CD8-positive, alpha-beta T cell (primary cell): ENCODE measurements at places on chromosomes 5 and 9.

DNA sequence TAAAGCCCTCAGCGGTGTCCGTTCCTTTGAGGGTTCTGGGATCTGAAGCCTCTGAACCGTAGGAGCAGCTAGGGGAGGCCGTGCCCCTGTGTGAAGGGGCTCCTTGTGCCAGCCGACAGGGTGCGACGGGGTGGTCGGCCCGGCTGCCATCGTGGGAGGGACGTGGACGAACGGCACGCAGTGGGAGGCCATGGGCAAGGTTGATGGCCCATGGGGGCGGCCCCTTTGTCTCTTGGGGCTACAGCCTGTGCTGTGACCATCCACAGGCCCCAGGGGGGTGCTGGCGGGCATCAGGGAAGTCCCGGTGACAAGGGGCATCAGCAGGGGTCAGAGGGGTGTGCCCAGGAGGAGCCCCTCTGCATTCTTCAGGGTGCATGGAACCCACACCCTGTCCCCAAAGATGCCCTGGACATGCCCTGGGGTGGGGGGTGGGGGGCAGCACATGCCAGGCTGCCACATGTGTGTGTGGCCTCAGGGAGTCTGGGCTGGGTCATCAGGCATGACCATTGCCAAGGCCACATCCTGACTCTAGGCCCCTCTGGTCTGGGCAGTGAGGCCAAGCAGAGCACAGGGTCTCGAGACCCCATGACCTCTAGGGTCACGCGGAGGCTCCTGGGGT lies 49.6 kb upstream of the CACNA1B start:
- DNase-seq = no peak

DNA sequence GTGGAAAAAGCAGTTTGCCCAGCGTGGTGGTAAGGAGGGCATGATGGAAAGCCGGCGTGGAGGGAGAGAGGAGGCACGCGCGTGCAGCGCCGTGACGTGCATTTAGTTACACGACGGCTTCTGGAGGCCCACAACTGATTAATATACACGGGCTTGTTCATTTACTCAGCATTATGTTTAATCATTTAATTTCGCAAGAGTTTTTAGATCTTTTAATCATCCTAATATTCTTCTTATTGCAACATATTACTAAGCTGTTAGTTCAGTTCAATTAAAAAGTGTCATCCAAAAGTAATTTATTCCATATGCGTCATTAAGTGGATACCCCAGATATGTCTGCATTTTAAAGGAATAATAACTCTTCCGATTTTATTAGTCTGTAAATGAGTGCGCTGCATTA lies 220.5 kb downstream of the HSPA4 start:
- DNase-seq = no peak

- no peak for DNase-seq
These were observed 47.0 kb upstream of the F2RL1 start for GRCh38 chr5:76771705-76772405.

DNA sequence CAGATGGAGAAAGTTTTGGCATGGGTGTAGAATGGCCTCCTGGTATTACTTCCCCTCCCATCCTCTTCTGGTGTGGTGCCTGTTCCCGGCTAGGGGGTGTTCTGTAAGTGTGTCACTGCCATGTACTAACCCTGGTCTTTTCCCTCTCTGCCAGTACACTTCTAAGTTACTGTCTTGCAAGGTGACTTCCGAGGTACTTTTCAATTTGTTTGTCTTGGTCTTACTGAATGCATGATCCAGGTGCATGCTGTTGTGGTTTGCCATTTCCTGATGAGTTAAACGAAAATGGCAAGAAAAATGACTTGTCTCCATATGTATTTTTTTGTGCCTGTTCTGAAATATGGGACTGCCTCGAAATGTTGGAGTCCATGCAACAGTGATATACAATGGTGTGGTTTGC lies 46.0 kb downstream of the C9orf152 start:
- DNase-seq = no peak

GRCh38 chr5:63596254-63596653 lies 366.0 kb downstream of the HTR1A start:
- no peak for DNase-seq

DNA sequence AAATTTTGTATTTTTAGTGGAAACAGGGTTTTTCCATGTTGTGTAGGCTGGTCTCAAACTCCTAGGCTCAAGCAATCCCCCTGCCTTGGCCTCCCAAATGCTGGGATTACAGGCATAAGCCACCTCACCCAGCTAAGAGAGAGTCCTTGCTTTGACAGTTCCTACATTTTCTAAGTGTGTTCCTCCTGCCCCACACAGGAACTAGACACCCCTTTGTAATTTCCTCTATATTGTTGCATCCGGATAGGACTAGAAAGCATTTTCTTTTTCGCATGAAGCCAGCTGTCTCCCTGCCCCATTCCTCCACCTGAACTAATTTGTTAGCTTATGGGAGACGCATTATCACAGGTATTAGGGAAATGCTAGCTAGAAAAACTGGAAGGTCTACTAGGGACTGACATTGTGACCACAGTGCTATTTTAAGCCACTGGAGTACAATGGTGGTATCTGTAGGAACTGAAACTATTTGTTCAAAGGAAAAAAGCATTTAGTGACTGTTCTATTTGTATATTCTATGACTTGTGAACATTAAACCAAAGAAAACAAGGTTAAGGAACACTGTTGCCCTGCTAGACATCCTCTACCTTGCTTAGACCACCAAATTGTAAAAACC lies 214.1 kb downstream of the SMARCA2 start:
- DNase-seq = no peak

DNA sequence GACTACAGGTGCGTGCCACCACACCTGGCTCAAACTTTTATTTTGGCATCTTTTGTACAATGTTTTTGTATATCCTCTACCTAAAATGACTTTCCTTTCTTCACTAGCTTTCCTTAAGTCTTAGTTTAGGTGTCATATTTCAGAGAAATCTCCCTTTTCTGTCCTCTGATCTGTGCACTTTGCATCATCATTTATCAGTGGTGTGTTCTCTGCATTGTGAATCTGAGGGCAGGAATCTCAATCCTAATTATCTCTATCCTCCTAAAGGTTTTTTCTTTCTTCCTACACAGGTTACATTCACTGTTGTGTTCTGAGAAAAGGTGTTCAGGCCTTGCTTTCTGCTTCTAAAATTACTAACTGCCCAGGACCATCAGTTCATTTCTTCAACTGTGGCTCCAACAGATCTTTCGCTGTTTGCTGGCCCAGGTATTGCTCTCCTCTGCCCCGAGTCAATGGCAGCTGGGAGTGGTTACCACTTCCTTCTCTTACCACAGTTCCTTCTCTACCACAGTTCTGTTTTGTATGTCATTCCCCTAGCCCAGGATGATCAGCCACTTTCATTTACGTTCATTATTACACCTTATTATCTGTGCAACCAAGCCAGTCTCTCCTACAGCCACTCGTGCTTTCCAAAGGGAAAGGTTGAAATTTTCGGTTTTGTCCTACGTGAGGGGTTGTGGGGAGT lies 14.0 kb downstream of the TGFBR1 start:
- DNase-seq = no peak

DNA sequence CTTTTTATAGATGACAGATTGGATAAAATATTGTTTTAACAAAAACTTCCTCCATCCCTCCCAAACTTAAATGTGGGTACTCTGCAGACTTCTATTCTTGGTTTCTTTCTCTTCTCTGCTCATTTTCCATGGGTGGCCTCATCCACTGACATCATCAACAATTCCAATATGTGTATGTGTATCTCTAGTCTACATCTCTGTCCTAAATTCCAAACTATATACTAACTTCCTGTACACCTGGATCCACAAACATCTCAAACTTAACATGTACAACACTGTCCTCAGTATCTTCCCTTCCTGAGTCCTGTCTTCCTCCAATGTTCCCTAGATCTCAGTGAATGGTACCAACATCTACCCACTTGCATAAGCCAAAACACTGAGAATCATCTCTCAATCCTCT lies 28.5 kb upstream of the CDK5RAP2 start:
- DNase-seq = no peak

DNA sequence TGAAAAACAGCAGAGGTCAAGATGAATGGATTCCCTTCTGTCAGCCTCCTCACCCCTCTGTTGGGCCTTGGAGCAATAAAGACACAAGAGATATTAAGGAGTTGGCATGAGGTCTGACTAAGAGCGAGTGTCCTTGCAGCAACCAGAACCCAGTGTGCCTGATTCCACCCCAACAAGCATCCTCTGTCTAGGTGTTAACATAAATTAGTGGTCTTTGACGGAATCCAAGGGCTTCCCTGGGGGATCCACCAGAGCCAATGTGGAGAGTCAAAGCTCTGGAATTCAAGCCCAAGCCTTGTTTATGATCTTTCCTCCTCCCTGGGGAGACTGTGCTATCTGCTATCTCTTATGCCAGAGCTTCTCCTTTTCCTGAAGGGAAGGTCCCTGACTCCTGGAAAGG lies 128.1 kb upstream of the SMIM23 start:
- DNase-seq = no peak

- no peak for DNase-seq
These were observed 40.8 kb upstream of the SRP19 start for GRCh38 chr5:112820246-112820645.

- peak; percentile 70 for DNase-seq
These were observed at the start of gene GNAQ for GRCh38 chr9:78031444-78031892. TSS of gene GNAQ (minus strand) at chr9:78031811. CDS start at chr9:78031235, 576 bp downstream.

- DNase-seq = no peak
These were observed 780.8 kb upstream of the ARRDC3 start for GRCh38 chr5:92163906-92164305.

DNA sequence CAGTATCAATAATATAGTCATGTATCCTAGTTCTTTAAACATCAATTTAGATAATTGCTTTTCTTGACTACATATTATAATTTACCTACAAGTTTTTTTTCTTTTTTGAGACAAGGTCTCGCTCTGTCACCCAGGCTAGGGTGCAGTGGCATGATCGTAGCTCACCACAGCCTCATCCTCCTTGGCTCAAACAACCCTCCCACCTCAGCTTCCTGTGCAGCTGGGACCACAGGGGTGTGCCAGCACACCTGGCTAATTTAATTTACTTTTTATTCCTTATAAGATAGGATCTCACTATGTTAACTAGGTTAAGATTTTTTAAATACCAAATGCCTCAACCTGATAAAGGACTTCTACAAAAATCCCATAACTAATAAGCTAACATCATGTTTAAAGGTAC lies 21.1 kb downstream of the UIMC1 start:
- peak; percentile 49 for DNase-seq

- DNase-seq = no peak
These were observed 16.0 kb downstream of the ENC1 start for GRCh38 chr5:74624501-74624900.

DNA sequence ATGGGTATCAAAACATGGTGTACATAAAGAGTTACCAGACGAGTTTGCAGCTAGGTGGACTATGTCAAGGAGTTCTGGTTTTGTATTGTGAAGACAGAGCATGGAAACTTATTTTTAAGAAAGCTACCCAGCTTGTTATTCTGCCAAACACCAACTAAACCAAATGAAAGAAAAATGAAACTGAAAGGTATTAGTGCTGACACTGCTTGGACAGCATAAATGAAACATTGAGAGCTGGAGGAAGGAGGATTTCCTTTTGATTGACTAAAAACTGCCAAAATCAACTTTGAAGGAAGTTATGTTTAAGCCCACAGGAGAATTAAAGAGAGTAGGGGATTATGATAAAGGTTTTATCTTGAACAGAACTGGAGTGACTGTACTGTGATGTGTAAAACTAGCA lies 766.2 kb downstream of the PTPRD start:
- DNase-seq = no peak

GRCh38 chr9:34408173-34408572 lies 31.5 kb upstream of the MYORG start:
- no peak for DNase-seq

DNA sequence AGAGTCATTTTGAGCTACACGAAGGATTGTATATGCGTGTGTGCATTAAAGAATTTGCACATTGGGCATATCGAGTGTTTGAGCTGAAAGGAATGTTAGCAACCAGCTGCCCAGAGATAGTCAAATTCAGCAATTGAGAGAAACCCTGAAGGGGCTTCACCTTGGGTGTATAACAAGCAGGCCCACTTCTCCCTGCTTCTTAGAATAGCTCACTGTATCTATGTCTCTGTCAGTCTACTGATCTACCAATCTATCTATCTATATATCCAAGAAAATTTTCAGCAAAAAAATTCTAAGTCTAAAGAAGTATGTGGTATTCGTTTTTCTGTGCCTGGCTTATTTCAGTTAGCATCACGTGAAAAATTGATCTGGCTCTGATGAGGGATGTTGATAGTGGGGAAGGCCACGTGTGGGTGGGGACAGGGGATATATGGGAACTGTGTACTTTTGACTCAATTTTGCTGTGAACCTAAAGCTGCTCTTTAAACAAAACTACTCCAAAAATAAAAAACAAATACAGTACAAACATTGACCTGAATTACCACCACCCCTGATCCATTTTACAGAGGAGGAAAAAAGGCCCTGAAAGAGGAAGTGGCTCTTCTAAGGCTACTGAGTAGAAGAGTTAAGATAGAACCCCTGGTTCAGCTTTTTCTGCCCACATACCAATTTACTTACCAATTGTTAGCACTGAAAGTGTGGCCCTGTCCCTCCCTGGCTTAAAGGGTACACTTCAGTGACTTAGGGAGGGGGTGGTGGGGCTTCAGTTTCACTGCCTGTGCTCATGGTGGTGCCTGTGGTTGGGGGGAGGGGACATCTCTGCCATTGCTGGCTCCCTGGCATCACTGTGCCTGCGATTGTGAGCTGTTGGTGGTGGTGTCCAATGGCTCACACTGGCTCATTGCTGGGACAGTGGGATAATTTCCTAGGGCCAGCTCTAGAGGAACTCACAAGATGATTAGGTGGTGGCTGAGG lies 141.8 kb downstream of the DOCK2 start:
- DNase-seq = no peak
